SK-N-SH (cell line): ENCODE measurements at places on chromosomes 6 and 20.

GRCh38 chr6:152087096-152087495 lies 279.6 kb downstream of the ESR1 start:
- DNase-seq: no peak

DNA sequence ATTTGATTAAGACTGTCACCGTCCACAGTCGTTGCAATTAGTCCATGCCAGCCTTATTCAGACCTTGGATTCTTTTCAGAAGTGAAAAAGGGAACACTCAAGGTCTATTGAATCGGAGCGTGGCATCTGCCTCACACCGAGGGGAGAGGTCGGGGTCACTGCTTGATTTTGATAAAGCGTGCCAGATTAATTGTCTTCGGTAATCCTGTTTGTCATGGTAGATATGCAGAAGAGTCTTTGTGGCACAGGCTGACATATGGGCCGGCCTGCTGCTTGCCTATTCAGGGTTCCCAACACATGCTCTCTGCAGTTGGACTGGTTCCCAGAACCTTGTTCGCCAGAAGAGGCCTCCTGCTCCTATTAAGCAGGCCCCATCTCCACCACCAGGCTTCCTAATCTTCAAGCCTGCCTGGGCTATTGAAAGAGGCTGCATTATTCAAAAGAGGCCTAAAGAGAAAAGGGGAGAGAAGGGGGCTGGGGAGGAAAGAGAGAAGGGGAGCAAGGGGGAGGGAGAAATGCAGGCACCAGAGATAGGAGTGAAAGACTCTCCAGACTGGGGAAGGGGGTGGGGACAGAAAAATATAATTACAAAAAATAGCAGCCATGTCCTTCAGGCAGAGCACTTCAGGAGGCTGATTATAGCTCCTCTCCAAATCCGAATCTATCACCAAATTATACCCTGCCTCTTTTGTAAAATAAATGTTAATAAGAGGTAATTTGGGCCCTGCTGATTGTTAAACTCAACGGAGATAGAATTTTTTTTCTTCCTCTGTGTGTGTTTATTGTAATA lies 611.3 kb downstream of the HDGFL1 start:
- peak; percentile 64 for DNase-seq

GRCh38 chr6:2656460-2657079 lies 94.2 kb downstream of the MYLK4 start:
- no peak for DNase-seq

- no peak for DNase-seq
Observed at GRCh38 chr6:154274168-154274567, 82.4 kb downstream of the IPCEF1 start.

DNA sequence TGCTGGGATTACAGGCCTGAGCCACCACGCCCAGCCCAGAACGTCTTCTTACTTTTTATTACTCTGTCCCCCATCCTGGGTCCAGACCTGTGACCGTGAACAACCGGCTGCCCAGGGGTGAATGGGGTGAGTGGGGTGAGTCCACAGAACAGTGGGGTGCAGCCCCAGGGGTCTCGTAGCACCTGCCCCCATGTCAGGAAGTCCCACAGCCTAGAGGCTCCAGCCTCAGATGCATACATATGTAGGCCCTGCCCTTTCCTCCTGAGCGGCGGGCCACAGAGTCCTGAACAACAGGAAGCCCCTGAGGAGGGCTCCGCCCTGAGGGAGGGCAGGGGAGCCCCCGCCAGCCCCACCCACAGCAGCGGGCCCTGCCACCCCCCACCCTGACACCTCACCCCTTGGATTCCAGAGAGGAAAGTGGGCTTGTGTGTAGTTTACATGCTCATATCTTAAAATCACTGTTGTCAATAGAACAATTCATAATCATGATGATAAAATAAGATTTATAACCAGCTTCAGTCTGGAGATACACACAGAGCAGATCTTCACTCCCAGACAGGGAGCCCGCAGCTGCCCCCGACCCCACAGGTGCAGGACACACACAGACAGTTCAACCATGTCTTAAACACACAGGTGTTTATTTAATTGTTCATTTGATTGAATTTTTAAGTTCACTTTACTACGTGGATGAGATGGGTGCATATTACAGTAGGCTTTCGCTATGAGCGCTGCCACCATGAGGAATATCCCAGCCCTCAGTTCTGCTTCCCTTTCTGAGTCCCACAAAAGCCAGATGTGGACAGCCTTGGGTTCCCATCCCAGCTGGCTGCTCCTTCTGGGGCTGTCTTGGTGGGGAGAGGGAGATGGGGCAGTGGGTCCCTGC lies 12.4 kb upstream of the GMEB2 start:
- no peak for DNase-seq

GRCh38 chr6:122645256-122645655 lies 35.1 kb downstream of the PKIB start:
- no peak for DNase-seq

DNA sequence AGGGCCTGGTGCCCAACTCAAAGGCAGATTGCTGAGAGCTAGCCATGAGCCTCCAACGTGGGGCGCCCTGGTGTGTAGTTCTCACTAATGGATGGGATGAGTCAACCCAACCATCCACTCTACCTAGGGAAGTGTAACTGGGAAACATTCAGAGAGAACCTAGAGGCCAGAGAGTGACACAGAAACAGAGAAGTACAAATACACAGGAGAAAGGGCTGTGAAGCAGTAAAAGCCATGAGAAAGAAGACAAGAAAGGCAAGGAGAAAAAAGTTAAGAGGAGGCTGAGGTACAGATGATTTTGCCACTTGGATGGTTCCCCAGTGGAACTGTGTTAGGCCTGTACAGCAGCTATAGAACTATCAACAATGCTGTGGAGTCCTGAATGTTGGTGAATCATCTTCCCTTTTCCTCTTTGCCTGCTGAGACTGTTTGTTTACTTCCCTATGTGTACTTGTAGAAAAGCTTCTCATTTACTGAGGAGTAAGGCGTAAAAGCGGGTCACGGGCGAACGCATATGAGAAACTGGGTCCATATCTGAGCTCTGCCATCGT lies 39.0 kb downstream of the MAN1A1 start:
- DNase-seq: no peak
